ENCODE measurements at places on chromosomes 1 and 21.

DNA sequence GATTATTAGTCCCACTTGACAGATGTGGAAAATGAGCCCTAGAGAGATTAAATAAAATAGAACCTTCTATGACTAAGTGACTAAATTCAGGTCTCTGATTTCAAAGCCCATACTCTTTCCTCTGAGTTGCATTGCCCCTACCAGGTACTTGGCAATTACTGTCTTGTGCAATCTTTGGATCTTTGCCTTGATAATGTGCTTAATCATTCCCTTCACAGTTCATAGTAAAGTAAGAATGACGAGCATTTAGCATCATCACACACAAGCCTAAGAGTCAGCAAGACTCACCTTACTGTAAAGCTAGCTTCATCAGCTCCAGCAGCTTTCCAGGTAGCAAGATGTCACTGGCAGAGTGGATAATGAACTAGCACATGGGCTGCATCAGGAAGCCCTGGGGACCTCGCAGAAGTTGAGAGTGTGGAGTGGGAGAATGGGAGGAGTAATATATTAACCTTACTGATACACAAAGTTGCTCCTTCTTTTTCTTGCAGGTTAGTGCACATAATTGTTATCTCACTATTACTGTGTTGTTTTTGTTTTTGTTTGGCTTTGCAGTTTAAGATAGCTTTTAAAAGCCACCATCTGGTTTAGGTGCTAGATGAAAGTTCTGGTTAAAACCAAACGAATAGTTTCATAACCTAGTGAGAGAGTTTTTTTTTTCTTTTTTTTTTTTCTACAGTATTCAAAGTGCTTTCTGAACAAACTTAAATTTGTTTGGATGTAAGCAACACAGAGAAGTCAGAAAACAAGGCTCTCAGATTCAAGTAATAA is 71.8 kb downstream of the PBX1 start:
- DNase-seq, result no peak

DNA sequence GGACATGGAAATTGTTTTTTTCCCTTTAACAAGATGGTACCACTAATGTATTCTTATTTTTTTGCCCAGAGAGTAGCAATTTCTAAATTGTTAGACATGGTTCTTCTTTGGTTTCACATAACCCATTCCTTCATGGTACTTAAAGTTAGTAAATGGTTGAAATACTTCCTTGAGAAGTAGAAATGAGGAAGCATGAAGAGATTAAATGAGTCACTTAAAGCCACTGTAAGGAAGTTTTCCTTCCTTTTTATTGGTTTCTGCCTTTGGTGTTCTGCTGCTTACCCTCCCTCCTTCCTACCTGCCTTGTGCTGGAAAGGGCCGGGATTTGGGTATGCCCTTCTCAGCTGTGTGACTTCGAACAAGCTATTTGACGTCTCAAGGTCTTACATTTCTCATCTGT is 101.0 kb downstream of the KIF26B start:
- DNase-seq, result no peak

- no peak for DNase-seq
Observed at GRCh38 chr21:42758721-42759593, 105.5 kb downstream of the PDE9A start.

GRCh38 chr1:85459290-85459689 is 5.7 kb downstream of the DDAH1 start:
- no peak for DNase-seq

DNA sequence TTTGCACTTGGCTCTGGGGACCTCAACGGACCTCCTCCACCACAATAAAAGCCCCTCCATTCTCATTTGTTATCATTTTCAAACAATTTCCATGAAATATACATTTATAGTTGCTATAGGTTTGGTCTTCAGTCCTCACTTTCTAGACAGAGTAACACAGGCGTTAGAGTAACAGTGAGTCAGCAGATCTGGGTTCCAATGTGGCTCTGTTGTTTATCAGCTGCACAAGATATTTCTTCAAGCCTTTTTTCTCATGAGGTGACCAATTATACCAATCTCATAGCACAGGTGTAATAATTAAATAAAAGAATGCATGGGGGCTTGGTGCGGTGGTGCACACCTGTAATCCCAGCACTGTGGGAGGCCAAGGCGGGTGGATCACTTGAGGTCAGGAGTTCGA is 32.8 kb upstream of the PSMB2 start:
- DNase-seq, result no peak

DNA sequence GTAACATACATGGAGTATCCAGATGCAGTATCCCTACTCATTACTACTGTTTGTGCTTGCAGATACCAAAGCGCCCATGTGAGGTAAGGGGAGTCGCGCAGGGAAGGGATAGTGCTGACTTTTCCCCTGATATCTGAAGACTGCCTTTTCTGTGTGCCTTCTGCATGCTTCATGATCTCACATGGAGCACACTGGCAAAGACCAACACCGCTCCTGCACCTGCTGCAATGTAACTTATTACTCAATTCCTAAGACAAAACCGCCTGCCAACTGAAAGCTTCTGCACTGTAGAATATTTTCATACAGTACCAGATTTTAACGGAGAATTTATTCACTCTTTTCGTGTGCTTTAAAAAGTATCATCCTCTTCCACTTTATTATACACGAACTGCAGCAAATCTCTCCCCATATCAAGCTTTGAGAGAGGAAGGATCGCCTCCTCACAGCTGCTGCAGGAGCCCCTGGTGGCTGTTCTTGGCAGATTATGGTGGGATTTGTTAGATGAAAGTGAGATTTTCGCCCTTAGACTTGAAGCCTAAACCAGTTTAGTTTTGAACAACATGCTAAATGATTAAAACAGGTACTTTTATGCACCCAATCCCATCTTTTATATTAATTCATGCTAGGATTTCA is 99.1 kb downstream of the PTPN14 start:
- DNase-seq, result no peak

Data from CD8-positive, alpha-beta T cell (primary cell).